ENCODE measurements at places on chromosomes 2 and 18.

- no peak for DNase-seq
These were observed 5.4 kb upstream of the KCNG2 start for GRCh38 chr18:79792096-79792987.

GRCh38 chr2:64331114-64331645, 122.8 kb upstream of the LGALSL start:
- no peak for DNase-seq

- DNase-seq, result no peak
These were observed 716 bp downstream of the CALCRL start for GRCh38 chr2:187447336-187447735.

GRCh38 chr2:204109681-204110080, 173.1 kb downstream of the ICOS start:
- DNase-seq, result no peak

GRCh38 chr2:8451273-8451672, 230.6 kb upstream of the ID2 start:
- no peak for DNase-seq

- DNase-seq, result no peak
These were observed 3.2 kb downstream of the KLHL14 start for GRCh38 chr18:32769586-32770053.

DNA sequence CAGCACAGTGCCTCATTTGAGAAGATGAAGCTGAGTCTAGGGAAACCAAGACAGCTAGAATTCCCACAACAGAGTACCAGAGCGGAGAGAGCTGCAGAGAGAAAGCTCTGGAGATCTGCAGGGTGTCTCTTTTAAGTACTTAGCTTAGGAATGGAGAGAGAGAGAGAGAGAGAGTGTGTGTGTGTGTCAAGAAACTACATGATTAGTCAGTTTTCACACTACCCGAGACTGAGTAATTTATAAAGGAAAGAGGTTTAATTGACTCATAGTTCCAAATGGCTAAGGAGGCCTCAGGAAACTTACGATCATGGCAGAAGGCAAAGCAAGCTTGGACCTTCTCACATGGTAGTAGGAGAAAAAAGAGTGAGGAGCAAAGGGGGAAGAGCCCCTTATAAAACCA, 64.0 kb downstream of the HIBCH start:
- DNase-seq, result no peak

DNA sequence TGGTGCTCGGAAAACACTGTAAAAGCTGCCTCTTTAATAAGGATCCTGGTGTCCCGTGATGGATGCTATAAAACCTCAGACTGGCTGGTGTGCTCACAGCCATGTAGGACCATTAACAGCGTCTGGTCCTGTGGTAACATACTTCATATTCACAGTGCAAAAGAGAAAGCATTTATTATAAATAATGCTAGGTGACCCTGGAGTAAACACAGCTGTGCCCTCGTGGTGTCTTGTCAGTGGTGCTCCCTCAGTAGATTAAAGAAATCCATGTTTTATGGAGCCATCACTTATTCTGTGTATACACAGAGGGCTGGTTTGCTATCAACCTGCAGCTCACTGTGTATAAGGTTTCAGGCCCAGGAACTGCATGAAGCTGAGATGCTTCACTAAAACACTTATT, 106.9 kb downstream of the CDK15 start:
- DNase-seq, result no peak

- DNase-seq, result peak; percentile 34
These were observed 10.6 kb downstream of the LYPD6B start for GRCh38 chr2:149049142-149049541.

GRCh38 chr2:203484266-203485112, 50.6 kb downstream of the RAPH1 start:
- DNase-seq, result peak; percentile 27

GRCh38 chr2:88252111-88252510, 82.0 kb downstream of the THNSL2 start:
- no peak for DNase-seq

- no peak for DNase-seq
These were observed 32.8 kb downstream of the KATNAL2 start for GRCh38 chr18:46950064-46950656.

DNA sequence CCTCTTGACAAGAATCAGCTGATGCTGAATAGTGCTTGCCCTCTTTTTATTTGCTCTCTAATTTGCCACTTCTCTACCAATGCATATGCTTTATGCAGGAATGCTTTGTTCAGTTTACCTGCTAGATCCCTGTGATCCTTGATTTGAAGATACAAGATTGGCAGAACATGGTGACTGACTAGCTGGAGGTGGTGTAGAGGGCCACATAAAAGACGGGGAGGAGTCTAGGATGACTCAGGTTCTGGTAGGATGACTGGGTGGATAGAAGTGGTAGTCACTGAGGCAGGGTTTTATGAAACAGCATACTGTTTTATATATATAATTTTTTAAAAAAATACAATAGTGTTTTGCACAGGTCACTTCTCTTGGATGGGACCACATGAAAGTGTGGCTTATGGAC, 6.3 kb upstream of the ADGRF3 start:
- no peak for DNase-seq

DNA sequence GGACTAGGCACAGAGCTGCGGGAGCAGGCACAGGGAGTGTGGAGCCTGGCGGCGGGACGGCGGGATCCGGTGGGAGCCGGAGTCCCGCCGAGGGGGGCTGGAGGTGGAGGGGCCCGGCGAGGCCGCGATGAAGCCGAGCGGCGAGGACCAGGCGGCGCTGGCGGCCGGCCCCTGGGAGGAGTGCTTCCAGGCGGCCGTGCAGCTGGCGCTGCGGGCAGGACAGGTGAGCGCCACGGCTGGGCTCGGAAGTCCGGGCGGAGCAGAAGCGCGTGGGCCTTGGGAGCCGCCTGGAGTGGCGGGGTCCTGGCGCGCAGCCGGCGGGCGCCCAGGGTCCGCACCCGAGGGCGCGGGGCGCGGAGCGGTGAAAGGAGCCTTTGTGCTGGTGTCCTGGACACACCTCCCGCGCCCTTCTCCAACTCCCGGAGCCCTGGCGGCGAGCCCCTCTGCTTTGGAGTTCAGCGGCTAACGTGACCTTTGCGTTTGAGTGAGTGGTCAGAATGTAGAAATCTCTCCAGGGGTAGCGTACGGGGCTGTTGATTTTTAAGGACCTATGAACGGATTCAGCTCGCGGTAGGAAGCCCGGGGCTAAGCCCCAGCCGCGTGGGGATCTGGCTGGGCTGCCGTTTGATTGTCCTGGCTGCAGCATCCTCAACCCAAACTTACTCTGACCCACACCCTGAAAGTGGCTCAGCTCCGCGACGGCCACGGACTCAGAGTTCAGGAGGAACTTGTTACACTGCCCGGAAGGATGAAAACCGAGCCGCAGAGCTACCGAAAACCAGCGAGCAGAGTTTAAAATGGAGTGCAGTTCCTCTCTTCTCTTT, 448 bp downstream of the IMPA2 start:
- peak; percentile 25 for DNase-seq

GRCh38 chr2:224381521-224382279, 20.2 kb downstream of the FAM124B start:
- no peak for DNase-seq

DNA sequence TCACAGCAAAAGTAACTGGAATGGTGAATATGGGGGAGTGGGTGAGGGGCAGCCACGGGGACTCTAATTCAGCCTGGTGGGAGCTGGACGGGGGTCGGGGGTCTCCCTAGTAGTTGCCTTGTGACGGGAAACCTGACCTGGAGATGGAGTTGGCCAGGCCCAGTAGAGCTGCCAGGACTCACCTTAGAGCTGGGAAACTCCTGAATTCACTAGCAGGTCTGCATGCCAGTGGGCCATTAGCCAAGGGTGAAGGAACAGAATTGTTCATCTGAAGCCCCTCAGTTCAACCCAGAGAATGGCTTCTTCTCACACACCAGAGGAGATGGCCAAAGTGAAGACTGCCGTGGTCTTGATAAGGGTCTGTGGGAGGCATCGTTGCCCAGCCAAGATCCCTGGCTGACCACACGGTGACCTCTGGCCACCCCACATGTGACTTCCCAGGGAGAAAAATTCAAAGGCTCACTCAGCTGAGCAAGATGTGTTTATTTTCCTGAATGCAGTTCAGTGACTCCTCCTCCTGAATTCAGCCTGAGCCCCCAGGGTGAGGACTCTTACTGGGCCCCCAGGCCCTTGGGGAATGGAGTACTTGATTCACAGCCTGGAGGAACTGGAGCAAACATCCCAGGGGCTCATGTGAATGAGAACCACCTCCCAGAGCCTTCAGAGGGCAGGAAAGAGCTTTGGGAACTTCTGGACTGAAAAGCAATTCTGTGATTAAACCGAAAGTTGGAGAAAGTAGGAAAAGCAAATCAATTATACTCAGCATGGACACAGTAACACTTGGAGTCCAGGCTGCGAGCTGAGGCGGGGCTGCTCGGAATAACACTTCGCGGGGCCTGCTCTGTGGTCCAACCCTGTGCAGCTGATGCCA, 25.2 kb downstream of the MOCOS start:
- DNase-seq, result no peak

DNA sequence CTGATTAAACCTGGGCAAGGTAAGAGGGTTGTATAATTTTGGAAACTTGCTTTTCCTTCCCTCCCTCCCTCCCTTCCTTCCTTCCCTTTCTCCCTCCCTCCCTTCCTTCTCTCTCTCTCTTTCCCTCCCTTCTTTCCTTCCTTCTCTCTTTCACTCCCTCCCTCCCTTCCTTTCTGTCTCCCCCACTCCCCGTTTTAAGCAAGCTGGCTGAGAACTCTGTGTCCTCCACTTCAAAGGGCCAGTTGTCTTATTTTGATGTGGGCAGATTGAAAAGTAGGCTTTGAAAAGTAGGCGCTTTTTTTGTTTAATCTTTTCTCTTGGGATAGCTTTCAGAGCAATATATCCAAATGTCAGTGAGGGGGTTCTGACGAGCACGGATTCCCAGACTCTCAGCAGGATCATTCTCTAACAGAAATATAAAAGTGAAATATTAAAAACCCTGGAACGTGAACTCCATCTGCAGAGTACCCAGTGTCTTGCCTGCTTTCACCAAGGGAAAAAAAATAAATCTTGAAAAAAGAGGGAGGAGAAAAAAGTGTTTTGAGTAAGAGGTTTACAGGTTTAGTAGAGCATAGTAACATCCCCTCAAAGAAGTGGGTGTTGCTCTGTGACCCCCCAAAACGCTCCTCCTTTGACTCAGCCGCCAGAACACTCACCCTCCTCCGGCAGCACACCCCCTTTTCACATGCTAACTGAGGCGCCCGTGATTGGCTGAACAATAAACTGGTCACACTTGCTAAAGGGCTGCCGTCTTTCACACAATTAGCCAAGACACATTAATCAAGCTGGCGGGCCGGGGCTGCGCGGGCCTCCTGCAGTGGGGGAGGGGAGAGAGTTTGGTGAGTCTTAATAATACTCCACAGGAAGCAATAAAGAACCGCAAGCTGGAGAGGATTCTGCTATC, 52.2 kb downstream of the CDK15 start:
- DNase-seq, result peak; percentile 56

DNA sequence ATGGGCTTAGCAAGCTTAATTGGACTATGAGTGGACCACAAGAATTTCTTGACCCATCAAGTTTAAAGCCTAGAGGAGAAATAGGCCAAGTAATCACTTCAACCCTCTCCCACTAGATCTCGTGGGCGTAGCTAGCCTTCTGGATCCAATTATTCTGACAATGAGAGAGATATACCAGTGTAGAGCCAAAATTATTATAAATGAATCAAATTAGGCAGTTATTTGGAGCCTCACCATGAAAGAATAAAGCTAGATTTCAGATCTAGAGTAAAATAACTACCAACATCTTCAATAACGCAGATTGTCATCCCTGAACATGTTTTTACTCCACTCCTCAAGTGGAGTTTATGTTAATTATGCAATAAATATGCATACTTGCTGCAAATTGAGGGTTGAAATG, 143.9 kb upstream of the CDH20 start:
- no peak for DNase-seq

DNA sequence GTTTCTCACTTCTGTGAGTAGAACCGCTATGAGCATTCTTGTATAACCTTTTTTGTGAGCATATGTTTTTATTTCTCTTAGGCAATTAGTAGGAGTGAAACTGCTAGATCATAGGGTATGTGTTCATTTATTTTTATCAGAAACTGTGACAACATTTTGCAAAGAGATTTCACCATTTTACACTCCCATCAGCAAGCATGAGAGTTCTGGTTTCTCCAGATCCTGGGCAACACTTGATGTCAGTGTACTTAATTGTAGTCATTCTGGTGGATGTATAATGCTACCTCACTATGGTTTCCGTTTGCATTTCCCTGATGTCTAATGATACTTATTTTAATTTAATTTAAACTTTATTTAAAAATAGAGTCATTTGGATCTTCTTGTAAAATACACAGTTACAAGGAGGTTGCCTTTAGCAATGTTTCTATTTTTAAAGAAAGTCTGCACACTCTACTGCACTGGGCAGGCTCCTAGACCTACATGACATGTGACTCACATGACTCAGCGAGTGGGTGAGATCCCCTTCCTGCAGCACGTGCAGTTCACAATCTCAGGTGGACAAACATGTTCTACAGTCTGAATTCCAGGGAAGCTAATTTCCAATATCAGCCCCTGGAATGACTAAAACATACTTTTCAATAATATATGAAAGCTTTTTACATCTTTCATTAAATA, 127.0 kb upstream of the BCL2L11 start:
- no peak for DNase-seq

DNA sequence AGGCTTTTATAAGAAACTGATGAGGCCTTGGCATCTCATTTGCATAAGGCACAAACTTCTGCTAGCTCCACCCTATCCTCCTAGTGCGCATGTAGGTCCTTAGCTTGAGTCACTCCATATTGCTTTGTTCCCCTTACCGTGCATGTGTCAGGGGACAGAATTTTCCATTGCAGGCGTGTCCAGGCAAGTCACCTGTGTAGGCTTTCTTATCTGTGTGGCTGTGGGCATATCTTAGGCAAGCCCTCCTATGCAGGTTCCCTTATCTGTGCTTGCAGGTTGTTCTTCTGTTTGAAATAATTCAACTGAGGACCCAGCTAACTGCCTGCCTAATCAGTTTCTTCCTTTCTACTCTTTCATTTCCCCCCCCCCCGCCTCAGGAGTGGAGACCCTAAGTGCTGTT, 63.3 kb upstream of the CDCA7 start:
- DNase-seq, result no peak

GRCh38 chr18:36152781-36153180, 23.1 kb downstream of the ELP2 start:
- no peak for DNase-seq

DNA sequence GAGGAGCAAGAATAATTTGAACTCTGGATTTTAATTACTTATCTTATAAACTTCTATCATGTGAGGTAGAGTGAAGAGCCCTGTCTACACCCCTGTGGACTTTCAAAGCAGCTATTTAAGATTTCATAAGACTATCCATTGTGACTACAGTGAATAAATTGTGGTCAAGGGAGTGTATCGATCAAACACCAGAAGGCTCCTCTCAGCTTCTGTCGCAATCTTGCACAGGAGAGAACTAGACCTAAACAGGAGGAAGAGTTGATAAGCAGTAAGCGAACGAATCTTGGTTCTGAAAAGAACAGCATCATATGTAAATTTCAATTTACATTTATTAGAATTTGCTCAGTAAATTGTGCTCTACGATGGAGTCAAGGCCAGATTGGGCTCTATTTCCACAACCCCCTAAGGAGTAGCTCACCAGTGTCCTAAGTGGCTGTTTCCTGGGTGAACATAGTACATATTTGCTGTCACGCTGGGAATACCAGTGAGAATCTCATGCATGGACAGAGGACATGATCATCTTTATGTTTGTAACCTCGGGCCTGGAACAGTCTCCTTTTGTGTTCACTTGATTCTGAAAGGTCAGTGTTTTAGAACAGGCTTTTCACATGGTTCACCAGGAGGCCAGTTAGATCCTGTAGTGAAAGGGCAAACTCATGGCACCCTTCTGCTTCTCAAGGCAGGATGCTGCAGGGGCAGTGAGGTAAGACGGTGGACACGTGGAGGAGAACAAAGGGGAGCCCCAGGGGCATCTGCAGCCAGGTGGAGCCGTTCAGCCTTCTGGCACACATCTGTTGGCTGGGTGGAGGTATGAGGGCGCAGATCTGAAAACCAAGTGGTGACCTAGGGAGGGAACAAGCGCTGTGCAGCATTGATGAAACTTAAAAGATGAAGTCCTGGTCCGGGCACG, 33.3 kb downstream of the NPAS2 start:
- no peak for DNase-seq

All from fibroblast of skin of back (primary cell).